ENCODE measurements at places on chromosomes 2 and 18.
A peak's percentile ranks its signal among the peaks of the same experiment; 100 is the strongest.

DNA sequence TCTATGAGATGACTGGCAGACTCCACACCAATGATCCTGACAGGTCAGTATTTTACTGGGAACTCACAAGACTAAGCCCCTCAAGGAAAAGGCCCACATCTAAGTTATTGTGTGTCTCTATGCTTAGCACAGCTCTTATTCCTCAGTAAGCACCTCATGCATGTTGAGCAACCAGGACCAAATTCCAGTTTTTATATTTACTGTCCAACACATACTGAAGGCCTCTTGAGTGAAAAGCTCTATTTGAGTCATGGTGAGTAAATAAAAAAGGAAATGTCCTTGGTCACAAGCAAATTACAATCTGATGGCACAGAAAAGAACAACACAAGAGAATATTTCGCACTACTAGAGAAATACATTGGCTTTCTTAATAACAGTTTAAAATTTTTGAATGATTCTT lies 87.9 kb upstream of the ETAA1 start:
- DNase-seq, result no peak

GRCh38 chr2:88673363-88673762 lies 18.1 kb upstream of the RPIA start:
- no peak for DNase-seq

DNA sequence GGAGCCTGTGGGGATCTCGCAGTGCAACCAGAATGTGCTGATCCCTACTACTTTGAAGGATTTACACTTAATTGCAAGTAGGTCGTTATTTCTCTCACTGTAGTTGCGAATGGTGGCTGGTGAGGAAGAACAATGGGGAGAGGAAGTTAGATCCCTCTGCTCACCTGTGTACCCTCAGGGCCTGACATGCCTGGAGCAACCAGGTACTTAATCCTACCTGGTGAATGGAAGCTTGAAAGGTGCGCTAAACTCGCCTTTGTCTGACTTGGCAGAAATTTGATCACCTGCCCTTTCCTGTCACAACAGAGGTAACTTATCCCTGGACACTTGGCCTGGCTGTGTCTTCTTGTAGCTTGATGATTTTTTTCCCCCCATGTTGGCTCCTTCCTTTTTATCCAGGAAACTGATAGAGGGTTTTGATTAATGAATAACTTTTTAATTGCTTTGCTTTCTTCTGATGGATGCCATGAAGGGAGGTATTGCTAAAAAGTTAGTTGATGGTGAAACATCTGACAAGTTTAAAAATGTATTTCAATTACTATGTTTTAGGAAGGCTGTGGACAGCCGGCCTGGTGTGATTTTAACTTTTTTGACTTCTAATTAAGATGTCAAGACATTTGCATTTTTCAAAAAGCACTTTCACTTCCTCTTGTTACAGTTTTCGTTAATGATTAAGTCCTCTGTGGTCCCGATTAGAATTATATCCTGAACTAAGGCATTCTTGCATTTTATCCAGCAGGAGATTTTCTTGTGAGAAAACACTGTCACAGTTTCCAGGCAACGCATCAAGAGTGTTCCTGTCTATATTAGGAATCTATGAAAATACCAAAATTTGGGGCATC lies 9.2 kb downstream of the SGPP2 start:
- DNase-seq, result peak; percentile 23

GRCh38 chr18:59303006-59303405 lies 15.4 kb downstream of the CPLX4 start:
- DNase-seq, result no peak

DNA sequence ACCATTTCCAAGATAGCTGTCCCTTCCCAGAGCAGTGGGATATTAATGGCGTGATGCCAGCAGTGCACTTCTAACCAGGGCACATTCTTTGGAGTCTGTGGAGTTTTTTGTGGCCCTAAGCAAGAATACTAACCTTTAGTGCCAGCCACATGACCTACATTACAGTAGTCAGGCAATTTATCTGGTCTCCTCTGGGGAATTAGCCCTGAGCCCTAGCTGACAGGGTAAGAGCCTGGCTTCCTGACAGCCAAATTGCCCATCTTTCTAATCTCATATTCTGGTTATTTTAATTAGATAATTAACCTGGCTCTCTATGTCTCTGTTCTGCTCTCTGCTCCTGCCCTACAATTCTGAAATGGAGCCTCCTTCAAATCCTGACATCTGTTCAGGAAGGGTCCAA lies 5.2 kb downstream of the PFN4 start:
- DNase-seq, result no peak

GRCh38 chr18:27667064-27667463 lies 482.0 kb upstream of the CHST9 start:
- no peak for DNase-seq

GRCh38 chr2:150702791-150703190 lies 215.3 kb upstream of the RND3 start:
- no peak for DNase-seq

DNA sequence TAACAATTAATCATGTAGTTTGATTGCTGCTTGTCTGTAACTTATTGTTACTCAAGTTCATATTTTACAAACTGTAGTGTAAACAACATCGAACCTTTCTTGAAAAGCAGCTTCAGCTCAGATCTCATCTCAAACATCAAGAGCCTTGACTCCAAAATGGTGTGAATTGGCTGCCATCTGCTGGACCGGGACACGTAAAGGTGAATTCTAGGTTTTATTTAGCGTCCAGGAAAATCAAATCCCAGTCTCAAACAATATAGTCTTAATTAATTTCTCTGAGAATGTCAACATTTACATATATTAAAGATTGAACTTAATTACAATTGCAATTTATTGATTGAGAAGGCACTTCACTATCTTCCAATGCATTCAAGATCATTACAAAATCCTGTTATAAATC lies 453.0 kb downstream of the GALR1 start:
- DNase-seq, result no peak

- no peak for DNase-seq
Measured at GRCh38 chr2:81196383-81196851, 891.9 kb upstream of the LRRTM1 start.

- no peak for DNase-seq
Measured at GRCh38 chr2:105584435-105585010, 160.2 kb upstream of the NCK2 start.

GRCh38 chr18:8380926-8381325 lies 228.3 kb upstream of the RAB12 start:
- DNase-seq, result no peak

DNA sequence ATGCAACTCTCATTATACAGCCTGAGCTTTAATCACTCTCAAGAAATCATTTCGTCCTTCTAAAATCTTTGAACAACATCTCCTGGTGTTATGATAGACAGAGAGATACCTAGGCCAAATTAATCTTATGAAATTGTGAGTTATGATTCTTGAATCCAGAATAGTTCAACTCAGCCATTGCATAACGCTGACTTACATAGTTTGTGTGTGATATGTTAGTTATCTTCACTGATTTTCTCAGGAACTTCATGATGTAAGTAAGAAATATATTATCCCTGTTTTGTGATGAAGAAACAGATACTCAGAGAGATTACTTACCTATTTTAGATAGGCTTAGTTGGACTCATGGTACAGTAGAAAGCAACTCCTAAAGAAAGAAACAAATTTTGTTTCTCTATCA lies 684.4 kb downstream of the ZEB2 start:
- DNase-seq, result no peak

DNA sequence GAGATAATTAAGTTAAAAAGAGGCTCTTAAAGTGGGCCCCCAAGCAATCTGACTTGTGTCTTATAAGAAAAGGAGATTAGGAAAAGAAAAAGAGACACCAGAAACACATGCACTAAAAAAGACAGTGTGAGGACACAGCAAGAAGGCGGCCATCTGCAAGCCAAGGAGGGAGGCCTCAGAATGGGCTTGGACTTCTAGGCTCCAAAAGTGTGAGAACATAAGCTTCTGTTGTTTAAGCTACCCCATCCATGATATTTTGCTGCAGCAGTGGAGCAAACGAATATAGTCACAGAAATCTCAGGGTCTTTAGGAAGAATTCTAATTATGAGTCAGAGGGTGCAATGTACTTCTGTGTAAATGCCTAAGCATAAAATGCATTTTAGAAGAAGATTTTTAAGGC lies 399.3 kb upstream of the MMADHC start:
- no peak for DNase-seq

GRCh38 chr2:20317197-20317596 lies 33.4 kb downstream of the PUM2 start:
- no peak for DNase-seq

GRCh38 chr2:9360701-9361100 lies 62.6 kb downstream of the ITGB1BP1 start:
- no peak for DNase-seq

DNA sequence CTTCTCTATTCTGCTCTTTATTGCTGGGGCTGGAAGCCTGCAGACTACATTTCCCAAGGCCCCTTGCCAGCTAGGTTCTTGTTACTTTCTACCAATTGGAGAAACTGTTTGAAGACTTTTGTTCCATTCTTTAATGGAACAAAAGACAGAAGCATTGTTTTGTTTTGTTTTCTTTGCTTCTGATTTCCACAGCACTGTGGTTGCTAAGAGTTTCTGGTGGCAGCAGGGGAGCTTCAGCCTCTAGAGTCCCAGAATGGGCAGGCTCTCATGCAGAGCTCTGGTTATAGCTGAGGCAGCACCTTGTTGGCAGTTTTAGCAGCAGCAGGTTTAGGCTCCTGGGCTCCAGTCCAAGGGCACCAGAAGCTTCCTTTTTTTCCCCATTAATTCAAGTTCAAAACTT lies 234.3 kb downstream of the ETAA1 start:
- DNase-seq, result no peak

- DNase-seq, result no peak
Measured at GRCh38 chr18:76388261-76388660, 106.8 kb downstream of the ZNF516 start.

GRCh38 chr2:236753606-236754270 lies 184.1 kb downstream of the ACKR3 start:
- no peak for DNase-seq

GRCh38 chr2:156001851-156002250 lies 330.7 kb downstream of the NR4A2 start:
- DNase-seq, result no peak

DNA sequence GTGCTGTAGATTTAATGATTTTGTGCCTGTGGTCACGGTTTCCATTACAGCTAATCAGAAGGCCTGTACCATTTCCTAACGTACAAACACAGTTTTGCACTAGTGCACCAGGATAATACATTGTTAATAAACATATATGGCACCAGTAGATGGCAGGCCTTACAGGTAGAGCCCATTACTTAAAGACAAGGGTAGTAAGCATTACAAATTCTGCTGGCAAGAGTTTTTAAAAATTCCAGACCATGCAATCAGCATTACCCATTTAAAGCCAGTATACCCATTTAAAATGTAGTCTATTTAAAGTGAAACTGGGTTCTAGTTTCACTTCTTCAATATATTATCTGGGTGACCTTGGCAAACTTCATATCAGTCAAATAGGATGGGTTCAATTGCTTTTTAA lies 224.2 kb downstream of the NUP35 start:
- DNase-seq, result no peak

DNA sequence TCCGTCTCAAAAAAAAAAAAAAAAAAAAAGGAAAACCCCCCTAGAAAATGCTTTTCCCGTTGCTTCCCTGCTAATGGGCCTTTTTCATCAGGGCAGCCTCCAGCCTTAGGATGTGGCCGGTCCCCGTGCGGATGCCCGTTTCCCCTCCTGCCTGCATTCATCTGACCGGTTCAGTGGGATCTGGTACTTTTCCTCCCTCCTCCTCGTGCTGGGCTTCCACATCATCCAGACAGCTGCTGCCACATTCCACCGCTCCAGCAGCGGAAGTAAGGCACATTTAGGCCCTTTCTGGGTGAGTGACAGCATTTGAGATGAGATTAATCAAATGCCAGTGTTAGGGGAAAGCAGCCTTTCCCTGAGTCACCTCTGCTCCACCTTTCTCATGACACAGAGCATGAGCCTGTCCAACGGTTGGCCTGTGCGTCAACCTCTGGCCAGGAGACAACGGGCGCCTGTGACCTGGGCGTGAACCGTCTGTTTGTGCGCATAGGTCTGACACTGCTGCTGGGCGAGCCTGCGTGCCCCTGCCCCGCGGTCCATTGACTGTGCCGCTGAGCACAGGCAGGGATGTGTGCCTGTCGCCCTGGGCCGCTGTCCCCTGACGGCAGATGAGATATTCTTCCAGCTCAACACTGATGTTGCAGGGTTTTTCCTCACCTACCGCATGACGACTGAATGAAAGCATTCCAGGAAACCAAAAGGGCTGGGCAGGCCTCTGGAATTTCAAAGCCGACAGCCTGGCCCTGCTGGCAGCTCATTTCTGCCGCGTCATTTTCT lies 174.0 kb downstream of the TGIF1 start:
- no peak for DNase-seq

- DNase-seq, result no peak
Measured at GRCh38 chr18:73509460-73509859, 638.2 kb downstream of the FBXO15 start.

DNA sequence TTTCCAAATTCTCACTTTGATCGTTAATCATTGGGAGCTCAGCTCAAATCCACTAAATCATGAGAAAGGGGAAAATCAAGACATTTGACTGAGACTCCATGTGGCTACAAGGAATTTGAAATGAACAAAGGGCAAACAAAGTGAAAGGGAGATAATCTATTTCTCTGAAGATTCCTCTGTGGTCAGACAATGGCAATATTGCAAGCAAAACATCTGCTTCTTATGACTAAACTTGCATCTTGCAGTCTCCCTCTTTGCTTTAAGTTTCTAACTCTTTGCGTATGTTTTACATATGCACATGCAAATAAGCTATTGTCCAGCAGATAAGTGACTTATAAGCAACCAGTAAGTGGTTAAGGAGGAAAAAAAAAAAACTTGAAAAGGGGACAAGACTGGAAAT lies 299.1 kb upstream of the NXPH2 start:
- DNase-seq, result no peak

DNA sequence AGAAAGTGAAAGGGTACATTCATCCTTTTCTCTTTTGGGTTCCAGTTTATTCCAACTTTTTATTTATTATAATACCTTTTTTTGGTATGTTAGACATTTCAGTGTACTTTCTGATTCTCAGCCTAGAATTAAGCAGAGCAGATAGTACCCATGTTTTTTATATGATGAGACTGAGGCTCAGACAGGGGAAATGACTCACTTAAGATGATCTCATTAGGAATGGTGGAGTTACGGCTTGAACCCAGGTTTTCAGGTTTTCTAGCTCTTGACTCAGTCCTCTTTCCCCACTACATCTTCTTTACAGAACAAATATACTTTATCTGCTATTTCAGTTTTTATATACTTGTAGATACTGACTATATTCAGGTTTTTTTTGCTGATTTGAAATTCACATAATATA lies 51.7 kb upstream of the OTX1 start:
- DNase-seq, result no peak

GRCh38 chr2:69601179-69601612 lies 42.3 kb downstream of the AAK1 start:
- no peak for DNase-seq

- no peak for DNase-seq
Measured at GRCh38 chr18:74281980-74282754, 9.6 kb downstream of the CYB5A start.

DNA sequence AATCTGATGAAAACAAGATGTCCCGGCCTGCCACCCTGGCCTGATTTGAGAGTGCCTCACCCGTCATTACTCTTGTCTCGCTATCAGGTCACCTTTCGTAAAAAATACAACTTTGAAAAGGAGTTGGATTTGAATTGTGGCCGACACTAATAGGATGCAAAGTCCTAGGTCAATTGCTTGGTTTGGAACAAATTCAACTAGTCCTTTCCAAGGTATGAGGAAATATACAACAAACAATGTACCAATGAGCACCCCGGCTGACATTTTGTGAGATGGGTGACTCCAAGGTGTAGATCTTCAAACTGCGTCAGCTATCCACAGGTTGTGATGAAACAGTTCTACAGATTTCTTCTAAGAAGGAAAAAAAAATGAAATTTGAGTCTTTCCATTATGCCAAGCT lies 77.8 kb downstream of the BCL2 start:
- no peak for DNase-seq

Measured in putamen (tissue), 1 donor.